ENCODE measurements at places on chromosomes 12 and 14. TPM values are rescaled to one million over a fixed set of nuclear protein-coding genes. Genes with fewer than 3 reads are reported as not detected.

The VASH1 gene
- total RNA-seq: 16.4 TPM

The TSPAN8 gene
- total RNA-seq: not detected

The TGFB3 gene
- 57.5 TPM for total RNA-seq

The TAS2R10 gene
- 0.30 TPM for total RNA-seq

The SPIC gene
- total RNA-seq: not detected

The TAS2R14 gene
- 1.3 TPM for total RNA-seq

The PPP2R3C gene
- 26.1 TPM for total RNA-seq

The KRT3 gene
- total RNA-seq: not detected

The VDR gene
- 1.3 TPM for total RNA-seq

The KRT83 gene
- total RNA-seq: not detected

The GAS2L3 gene
- 2.8 TPM for total RNA-seq

The VPS29 gene
- total RNA-seq: 76.3 TPM

The SERPINA3 gene
- total RNA-seq: 24.5 TPM

The SMIM10L1 gene
- 22.1 TPM for total RNA-seq

The NUAK1 gene
- 66.8 TPM for total RNA-seq

The HOXC4 gene
- not detected for total RNA-seq

The ZC2HC1C gene
- total RNA-seq: 5.2 TPM

The DAO gene
- total RNA-seq: not detected

The NAA25 gene
- 23.1 TPM for total RNA-seq

The NKX2-1 gene
- total RNA-seq: not detected

The IL22 gene
- total RNA-seq: not detected

The CLEC2D gene
- 4.7 TPM for total RNA-seq

The SPX gene
- total RNA-seq: 10.0 TPM

The MYF5 gene
- total RNA-seq: not detected

The ADCY6 gene
- 195 TPM for total RNA-seq

The LTB4R2 gene
- 2.2 TPM for total RNA-seq

The KRT86 gene
- total RNA-seq: not detected

The ANKRD33 gene
- not detected for total RNA-seq

The KRT85 gene
- not detected for total RNA-seq

The CEP290 gene
- total RNA-seq: 10.0 TPM

Data from cardiac septum (tissue), 1 donor.